Fibroblast of skin of right biceps (primary cell): ENCODE measurements at places on chromosomes 16 and 17.

DNA sequence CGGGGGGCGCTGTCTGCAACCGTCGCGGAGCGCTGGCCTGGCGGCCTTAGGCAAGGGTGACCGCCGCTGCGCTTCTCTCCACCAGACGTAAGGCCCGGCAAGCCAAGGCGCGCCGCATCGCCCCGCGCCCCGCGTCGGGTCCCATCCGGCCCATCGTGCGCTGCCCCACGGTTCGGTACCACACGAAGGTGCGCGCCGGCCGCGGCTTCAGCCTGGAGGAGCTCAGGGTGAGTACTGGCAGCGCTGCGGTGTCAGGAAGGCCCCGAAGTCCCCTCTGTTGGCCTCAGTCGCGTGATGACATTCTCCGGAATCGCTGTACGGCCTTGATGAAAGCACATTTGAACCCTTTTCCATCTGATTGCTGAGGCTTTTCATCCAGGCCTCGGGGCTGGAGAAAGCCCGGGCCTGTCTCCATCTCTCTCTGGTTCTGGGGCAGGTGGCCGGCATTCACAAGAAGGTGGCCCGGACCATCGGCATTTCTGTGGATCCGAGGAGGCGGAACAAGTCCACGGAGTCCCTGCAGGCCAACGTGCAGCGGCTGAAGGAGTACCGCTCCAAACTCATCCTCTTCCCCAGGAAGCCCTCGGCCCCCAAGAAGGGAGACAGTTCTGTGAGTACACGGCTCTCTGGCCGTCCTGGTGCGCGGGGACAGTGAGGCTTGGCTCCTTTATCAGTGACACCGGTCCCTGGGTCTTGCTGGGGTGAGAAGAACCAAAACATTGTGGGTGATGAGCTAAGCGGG, 831 bp downstream of the RPL13 start:
- peak; percentile 8 for DNase-seq

DNA sequence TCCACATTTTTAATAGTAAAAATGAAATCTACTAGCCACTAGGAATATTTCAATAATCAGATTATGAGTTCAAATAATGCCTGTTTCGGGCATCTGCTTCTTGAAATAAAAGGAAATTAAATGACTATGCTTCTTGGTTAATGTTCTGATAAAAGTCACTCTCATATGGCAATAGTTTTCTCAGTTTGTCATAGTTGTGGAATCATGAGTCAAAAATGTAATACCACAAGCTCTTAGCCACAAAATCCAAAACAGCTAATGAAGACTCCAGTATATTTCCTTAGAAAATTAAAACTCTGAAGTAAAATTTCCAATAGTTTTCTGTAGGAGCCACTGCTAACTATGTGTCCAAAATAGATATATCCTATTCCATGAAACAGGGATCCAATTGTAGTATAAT, 676.3 kb upstream of the CDH8 start:
- peak; percentile 75 for DNase-seq

DNA sequence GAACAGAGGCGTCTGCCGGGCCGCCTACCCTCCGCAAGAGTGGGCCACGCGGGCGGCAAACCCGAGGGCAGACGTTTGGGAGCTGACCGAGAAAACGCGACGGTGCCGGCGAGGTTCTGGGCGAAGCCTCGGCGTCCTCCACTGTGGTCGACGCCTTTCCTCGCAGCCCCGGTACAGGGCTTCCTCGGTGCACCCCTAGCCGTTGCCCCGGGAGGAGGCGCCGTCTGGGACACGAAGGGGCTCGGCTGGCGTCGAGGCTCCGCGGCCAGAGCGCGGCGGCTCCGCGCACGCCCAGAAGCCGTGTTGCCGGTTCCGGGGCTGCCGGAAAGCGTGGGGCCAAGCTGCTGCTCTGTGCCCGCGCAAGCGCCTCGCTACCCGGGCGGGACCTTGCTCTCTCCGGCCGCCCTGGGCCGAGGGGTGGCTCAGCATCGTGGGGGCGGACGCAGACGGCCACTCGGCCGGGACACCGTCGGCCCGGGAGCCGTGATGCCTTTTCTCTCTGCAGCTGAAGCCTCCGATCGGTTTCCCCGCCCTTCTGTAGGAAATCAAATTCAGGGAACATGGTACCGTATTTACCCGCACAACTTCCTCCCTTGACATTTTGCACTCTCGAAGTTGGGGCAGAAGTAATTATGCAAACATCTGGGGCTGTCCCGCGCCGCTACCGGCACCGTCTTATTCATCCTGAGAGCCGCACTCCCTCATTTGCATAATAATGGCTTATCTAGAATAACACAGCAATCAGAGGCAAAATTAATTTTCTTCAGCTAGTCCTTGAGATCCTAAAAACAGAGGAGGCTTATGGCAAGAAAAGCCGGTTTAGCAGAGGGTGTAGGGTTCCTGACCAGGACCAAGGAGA, 7.3 kb upstream of the CBX8 start:
- DNase-seq, result no peak

DNA sequence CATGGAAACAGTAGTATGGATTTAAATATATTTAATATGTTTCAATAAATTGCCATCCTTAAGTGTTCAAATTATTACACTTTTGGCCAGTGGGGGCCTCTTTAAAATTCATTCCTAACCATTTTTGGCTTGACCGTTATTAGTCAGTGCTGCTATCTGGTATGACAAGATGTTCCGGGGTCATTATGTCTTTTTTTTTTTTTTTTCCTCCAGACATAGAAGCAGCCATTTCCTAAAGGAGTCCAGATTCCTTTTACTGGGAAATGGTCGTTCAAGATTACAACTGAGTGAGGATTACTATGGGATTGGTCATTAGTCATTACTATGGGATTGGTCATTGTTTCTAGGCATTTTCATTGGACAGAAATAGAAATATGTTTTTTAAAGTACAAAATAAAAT, 53.4 kb downstream of the NF1 start:
- peak; percentile 21 for DNase-seq

DNA sequence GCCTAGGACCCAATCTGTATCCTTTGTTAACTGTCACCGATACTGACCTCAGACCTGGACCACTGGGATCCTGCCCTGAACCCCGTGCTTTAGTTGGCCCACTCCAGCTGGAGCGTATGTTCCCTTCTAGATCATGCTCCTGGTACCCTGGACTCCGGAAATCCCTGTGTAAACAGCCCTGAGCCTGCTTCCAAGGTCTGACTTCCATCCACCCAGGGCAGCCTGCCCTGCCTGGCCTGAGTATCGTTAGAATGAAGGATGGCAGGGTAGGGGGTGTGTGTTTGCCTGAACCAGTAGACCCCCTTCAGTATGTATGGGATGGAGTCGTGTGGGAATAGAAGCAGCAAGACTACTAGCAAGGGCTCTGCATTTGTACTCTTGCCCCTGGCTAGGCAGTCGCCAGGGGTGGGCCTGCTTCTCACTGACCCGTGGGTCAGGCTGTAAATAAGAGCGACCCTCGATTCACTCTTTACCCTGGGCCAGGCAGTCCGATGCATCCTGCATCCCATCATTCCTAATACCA, 691 bp upstream of the TMEM98 start:
- no peak for DNase-seq

DNA sequence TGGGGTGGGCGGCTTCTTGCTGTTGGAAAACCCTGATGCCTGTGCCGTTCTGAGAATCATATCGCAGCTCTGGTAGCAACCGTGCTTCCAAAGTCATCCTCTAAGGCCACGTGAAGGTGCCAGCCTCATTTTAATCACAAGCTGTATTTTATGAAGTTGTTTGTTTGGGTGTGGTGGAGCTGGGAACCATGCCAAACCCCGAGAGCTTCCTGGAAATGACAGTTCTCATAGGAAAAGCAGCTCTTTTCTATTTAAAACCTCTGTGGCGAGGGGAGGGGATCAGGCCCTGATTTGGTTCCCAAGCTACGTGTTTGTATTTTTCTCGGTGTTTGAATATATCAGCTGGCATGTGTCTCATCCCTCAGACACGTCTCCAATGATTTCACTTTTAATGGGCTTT, 21.7 kb downstream of the KNOP1 start:
- peak; percentile 88 for DNase-seq
